Memory B cell (primary cell): ENCODE measurements at places on chromosomes 2 and 18.

DNA sequence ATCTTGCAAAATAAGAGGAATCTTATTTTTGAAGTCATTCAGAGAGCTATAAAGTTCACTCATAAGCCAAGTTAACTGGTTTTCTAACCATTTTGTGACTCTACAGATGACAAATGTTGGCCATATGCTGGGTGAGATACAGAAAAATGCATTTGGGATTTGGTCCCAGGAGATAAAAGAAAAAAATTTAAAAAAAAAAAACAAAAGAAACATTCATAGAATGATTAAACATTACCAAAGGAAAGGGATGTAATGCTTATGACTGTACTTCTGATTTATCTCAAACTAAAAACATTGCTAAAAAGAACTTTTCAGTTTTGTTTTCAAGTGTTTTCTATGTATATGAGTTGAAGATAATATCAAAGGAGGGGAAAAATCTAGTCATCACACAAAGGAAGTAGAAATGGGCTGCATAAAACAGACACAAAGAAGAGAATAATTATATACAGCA is 43.1 kb downstream of the PELI1 start:
- no peak for DNase-seq

DNA sequence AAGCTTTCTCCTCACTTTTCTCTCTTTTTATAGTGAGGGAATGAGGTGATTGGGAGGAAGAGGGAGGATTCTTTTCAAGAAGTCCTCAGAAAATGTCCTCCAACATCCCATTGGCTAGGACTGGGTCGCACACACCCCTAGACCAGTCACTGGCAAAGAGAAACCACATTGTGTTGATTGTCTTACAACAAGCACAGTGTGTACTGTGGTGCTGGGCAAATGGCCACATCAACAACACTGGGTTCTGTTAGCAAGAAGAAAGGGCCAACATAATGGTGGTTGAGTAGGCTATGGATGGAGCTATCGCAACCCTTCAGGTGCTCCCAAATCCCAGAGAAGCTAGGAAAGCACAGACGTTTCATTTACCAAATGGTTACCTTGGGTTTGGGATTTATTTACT is 18.7 kb upstream of the PTPN4 start:
- DNase-seq: no peak

GRCh38 chr2:213157242-213157641 is 5.8 kb upstream of the IKZF2 start:
- DNase-seq: peak; percentile 23

GRCh38 chr2:7169593-7169992 is 252.4 kb downstream of the RNF144A start:
- no peak for DNase-seq

DNA sequence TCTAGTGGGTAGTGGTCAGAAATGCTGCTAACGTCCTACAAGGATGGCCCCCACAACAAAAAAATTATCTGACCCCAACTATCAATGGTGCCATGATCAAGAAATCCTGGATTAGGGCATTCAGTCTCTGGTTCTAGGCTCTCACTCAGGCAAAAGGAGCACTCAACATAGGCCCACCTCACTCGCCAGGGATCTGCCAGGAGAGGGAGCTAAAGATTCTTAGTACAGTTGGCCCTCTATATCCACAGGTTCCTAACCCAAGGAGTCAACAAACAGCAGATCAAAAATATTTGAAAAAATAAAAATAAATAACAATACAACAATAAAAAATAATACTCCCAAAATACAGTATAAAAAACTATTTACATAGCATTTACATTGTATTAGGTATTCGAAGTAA is 10.0 kb downstream of the SLC4A5 start:
- no peak for DNase-seq

GRCh38 chr18:62832282-62832681 is 116.9 kb downstream of the PHLPP1 start:
- no peak for DNase-seq

- no peak for DNase-seq
Measured at GRCh38 chr2:209253544-209253943, 170.3 kb upstream of the MAP2 start.

- no peak for DNase-seq
Measured at GRCh38 chr2:119251652-119252051, 28.0 kb downstream of the STEAP3 start.
